Chondrocyte (in vitro differentiated cells): ENCODE measurements at places on chromosomes 2 and 18.

- H3K4me3 ChIP-seq = no peak overlapping the region
- DNase-seq = no peak
- no peak overlapping the region for H3K27ac ChIP-seq
Observed at GRCh38 chr2:176500901-176501300, 231.7 kb downstream of the MTX2 start.

- no peak for DNase-seq
- no peak overlapping the region for H3K4me3 ChIP-seq
- no peaks in the 10 kb centered on the region for H3K4me1 ChIP-seq
- H3K27me3 ChIP-seq = peaks cover 26% of the 10 kb centered on the region
- no peaks in the 10 kb centered on the region for H3K36me3 ChIP-seq
Observed at GRCh38 chr2:137857881-137858280, 106.4 kb upstream of the HNMT start.

DNA sequence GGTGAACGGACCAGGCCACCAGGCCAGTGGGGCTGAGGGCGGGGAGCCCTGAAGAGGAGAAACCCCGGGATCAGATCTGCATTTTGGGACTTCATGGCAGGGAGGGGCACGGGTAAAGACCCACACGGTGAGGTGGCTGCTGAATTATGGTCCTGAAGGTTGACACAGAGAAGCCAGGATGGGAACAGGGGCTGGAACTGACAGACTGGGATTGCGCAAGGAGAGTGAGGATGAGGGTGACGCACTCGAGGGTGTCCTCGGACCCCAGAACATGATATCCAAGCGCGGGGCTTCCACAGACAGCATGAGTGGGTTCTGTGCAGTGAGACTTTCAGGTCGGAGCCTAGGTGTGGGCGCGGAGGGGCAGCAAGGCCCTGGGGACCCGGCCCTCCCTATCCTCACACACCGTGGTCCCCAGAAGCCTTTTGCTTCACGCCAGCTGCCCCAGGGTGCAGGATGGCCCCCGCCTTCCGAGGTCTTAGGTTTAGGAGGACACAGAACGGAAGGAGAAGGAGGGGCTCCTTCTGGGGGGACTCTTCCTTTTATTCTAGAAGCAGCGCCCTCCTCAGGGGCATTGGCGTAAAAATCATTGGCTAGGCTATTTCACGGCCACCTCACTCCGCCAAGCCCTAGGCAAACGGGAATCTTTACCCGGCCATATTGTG is 416.8 kb upstream of the HS6ST1 start:
- H3K36me3 ChIP-seq = no peaks in the 10 kb centered on the region
- DNase-seq = no peak
- H3K4me3 ChIP-seq = no peak overlapping the region
- peaks cover 51% of the 10 kb centered on the region for H3K4me1 ChIP-seq
- no peaks in the 10 kb centered on the region for H3K27me3 ChIP-seq

DNA sequence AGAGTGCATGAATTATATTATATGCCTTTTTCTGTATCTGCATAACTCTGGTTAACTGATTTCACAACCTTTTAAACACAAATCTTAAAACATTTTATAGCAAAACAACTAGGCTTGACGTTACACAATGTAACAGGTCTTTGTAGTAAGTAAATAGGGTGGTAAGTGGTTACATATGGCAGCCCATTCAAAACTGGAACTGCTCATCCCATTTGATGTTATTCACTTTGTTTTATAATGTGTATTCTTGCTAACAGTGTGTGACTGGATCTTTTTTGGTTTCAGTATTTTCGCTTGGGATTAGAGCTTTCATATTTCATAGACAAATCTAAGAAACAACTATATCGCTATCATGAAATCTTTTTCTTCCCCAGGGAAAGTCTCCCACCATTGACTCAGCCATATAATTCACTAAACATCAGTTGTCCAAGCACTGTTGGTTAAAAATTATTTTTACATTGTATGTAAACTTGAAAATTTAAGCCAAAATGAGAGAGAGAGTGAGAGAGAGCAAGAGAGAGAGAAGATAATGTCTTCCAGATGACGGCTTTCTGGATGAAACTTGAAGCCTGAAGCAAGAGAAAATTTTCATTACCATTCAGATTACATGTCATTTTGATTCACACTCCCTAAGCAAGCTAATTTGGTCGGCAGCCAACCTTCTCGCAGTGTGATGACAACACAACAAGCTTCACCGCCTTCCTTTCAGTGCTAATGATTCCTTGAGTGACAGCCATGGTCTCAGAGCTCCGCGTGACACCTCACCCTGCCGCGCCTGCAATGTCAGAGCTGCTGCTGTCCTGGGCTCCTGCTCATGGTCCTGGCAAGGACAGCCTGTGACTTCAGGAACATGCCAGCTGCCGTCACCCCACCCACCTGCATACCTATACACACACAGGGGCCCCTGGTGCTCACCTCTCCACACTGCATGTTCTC is 946.9 kb upstream of the SOX11 start:
- H3K4me3 ChIP-seq = no peak overlapping the region
- no peak for DNase-seq
- peaks cover 18% of the 10 kb centered on the region for H3K4me1 ChIP-seq

GRCh38 chr2:185785851-185786473 is 47.4 kb downstream of the FSIP2 start:
- peaks cover 3% of the 10 kb centered on the region for H3K36me3 ChIP-seq
- peaks cover 3% of the 10 kb centered on the region for H3K4me1 ChIP-seq
- H3K4me3 ChIP-seq = no peak overlapping the region
- no peaks in the 10 kb centered on the region for H3K27me3 ChIP-seq
- no peak for DNase-seq

DNA sequence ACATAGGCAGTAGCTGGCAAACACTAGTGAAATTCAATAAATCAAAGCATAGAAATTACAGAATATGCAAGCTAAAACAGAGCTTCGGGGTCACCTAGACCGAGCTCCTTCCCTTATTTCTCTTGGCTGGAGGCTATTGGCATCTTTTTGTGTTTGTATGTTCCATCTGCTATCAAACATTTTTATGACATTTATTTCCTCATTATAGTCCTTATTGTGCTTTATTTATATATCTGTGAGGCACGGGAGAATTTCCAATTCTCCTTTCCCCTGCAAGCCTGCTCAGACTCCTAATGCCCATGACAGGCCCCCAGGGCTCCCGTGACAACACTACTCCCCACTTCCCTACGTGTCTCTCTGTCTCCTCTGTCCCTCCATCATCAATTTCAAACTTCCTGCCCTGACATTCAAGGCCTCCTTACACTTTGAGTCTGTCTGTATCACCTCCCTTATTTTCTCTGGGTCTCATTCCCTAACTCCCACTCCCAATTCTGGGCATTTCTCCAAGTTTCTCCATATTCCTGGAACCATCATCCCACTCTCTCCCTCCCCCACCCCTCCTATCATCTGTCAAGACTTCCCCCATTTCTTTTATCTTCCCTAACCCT is 316.9 kb downstream of the OSR1 start:
- peaks cover 11% of the 10 kb centered on the region for H3K4me1 ChIP-seq
- DNase-seq = no peak
- H3K27ac ChIP-seq = no peak overlapping the region
- H3K27me3 ChIP-seq = no peaks in the 10 kb centered on the region
- H3K36me3 ChIP-seq = no peaks in the 10 kb centered on the region

DNA sequence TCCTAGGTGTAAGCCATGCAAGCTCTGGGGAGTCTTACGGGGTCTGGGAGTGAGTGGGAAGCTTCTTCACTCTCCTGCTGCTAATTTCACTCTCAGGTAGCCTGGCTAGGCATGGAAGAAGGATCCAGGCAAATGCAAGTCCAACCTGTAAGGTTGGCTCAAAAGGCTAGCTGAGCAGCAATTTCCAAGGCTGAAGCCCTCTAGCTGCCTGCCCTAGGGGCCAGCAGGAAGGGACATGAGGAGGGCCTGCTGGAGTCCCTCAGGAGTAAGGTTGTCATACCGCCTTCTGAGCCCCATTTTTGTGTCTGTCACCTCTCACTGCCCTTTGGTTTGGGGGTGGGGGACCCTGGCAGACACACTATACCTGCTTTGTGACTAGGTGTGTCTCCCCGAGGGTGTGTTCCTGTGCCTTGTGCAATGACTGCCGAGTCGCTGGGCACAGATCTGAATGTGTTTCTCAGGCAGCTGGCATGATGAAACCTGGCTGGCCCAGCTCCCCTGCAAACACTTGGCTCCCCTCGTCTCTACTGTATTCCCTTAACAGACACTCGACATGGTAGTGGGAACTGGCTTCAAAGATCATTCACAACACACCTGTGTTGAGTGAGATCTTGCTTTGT is 123.9 kb upstream of the FAM136A start:
- DNase-seq = no peak
- no peaks in the 10 kb centered on the region for H3K4me1 ChIP-seq
- H3K36me3 ChIP-seq = no peaks in the 10 kb centered on the region
- no peak overlapping the region for H3K27ac ChIP-seq
- H3K4me3 ChIP-seq = no peak overlapping the region
- peaks cover 8% of the 10 kb centered on the region for H3K27me3 ChIP-seq

DNA sequence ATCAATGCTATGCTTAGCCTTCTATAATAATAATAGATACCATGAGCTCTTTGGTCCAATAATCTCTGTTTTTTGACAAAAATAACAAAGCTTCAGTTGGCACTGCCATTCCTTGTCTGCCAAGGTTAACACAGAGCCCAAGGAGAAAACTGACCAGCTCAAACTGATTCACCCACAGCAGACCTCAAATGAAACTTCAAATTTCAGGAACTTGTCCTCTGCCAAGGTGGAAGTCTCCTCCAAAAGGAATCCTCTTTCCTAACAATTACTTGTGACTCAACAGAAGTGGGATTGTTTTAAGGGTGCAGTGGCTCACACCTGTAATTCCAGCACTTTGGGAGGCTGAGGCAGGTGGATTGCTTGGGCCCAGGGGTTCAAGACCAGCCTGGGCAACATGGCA is 12.1 kb downstream of the AAK1 start:
- no peaks in the 10 kb centered on the region for H3K36me3 ChIP-seq
- H3K4me3 ChIP-seq = no peak overlapping the region
- peaks cover 9% of the 10 kb centered on the region for H3K4me1 ChIP-seq
- H3K27ac ChIP-seq = no peak overlapping the region

DNA sequence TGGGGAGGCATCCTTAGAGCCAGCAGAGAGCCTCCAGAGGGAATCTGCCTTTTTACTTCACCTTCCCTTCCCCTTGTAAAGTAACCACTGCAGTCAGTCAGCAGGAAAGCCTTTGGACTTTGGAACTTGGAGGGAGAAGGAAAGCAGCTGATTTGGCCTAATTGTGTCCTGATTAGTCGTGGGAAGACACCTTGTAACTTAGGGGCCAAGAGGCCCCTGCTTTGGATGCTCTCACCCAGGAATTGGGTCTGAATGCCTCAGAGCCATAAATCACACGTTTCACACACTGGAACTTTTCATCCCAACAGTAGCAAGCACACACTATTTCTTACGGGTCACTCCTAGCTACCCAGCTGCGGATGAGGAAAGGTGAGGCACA is 81.0 kb upstream of the PPM1B start:
- peaks cover 9% of the 10 kb centered on the region for H3K4me1 ChIP-seq
- peak overlapping the region; percentile 66 for H3K27ac ChIP-seq
- DNase-seq = no peak
- no peaks in the 10 kb centered on the region for H3K36me3 ChIP-seq

DNA sequence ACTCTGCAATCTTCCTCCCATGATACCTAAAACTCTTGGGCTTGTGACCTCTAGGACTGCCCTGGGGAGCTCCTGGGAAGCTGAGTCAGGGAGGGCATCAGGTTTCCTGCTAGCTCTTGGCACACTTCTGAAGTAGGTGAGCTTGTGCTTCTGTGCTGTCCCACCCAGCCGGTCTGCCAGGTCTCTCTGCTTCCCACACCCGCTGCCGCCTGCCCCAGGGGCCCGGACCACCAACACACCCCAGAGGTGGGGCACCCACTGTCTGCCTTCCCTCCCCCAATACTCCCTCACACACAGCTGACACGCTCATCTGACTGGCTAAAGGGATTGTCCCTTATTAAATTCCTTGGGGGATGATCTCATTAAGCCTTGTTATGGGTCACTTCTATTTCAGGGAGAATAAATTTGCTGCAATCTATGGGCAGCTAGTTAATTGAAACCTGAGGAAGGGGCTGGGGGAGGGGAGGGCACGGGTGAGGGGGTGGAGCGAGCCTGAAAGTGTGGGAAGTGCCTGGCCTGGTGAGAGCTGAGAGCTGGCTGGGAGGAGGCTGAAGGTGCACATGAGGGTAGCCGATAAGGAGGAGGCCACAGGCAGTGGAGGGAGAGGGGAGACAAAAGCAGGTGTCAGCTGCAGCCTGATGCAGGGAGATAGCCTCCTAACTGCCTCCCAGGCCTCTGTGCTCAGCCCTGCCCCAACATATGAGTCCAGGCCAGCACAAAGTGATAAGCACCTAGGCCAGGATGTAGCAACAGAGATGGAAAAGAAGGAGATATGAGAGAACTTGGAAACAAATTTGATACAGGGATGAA is 48.8 kb downstream of the HAUS1 start:
- no peak overlapping the region for H3K4me3 ChIP-seq
- H3K36me3 ChIP-seq = no peaks in the 10 kb centered on the region

DNA sequence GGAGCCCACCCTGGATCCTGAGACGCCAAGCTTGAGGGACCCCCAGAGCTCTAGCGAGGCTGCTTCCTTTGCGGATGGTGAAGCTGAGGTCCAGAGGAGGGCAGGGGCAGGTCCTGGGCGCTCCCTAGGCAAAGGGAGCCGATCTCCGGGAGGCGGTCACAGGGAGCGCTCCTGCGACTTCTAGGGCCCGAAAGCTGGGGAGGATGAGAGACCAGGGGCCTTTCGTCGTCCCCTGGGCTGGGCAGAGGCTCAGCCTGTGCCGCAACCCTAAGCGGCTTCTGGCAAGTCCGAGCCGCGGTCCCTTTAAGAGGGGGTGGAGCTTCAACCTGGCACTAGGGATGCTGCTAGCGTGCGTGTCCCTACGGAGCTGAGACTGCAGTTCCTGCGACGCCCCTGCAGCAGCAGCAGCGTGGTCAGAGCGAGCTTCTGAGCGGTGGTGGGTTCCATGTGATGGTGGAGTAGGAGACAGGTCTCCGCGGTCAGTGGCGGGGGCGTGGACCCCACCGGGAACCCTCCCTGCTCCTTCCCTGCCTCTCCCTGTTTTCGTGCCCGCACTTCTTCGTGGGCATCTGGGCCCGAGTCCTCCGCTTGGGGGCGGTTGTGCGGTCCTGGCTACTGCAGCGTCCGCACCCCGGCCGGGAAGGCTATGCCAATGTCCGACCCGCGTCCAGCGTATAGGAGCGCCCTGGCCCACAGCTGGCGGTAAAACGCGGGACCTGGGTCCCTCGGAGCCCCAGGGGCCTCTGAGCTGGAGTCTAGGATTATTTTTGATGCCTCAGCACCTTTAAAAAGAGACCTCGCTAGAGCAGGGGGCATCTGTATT is 154.6 kb downstream of the CCDC74A start:
- peaks cover 1% of the 10 kb centered on the region for H3K36me3 ChIP-seq
- H3K27ac ChIP-seq = peak overlapping the region; percentile 97
- peak overlapping the region; percentile 95 for H3K4me3 ChIP-seq

GRCh38 chr18:22739061-22739642 is 194.0 kb upstream of the RBBP8 start:
- peaks cover 1% of the 10 kb centered on the region for H3K36me3 ChIP-seq
- no peak for DNase-seq
- H3K4me1 ChIP-seq = peaks cover 31% of the 10 kb centered on the region

- H3K36me3 ChIP-seq = no peaks in the 10 kb centered on the region
- H3K4me3 ChIP-seq = no peak overlapping the region
- H3K27me3 ChIP-seq = peaks cover 5% of the 10 kb centered on the region
- peak; percentile 42 for DNase-seq
- H3K27ac ChIP-seq = no peak overlapping the region
- peaks cover 8% of the 10 kb centered on the region for H3K4me1 ChIP-seq
Observed at GRCh38 chr2:1802469-1803216, 58.3 kb upstream of the PXDN start.

GRCh38 chr2:69514819-69515218 is 77.6 kb upstream of the NFU1 start:
- no peak overlapping the region for H3K4me3 ChIP-seq
- H3K36me3 ChIP-seq = peaks cover 44% of the 10 kb centered on the region
- DNase-seq = no peak
- H3K4me1 ChIP-seq = peaks cover 15% of the 10 kb centered on the region
